ENCODE measurements at places on chromosomes 1 and 21. TPM values are rescaled to one million over a fixed set of nuclear protein-coding genes. Genes with fewer than 3 reads are reported as not detected.

Gene GLUL
- 357 TPM for polyA plus RNA-seq

Gene LCE3D
- polyA plus RNA-seq: not detected

Gene NOTCH2
- 53.5 TPM for polyA plus RNA-seq

GRCh38 chr21:19326531-19327319, 923.1 kb upstream of the TMPRSS15 start:
- peak; percentile 81 for DNase-seq

Gene TFAP2E
- 1.5 TPM for polyA plus RNA-seq

DNA sequence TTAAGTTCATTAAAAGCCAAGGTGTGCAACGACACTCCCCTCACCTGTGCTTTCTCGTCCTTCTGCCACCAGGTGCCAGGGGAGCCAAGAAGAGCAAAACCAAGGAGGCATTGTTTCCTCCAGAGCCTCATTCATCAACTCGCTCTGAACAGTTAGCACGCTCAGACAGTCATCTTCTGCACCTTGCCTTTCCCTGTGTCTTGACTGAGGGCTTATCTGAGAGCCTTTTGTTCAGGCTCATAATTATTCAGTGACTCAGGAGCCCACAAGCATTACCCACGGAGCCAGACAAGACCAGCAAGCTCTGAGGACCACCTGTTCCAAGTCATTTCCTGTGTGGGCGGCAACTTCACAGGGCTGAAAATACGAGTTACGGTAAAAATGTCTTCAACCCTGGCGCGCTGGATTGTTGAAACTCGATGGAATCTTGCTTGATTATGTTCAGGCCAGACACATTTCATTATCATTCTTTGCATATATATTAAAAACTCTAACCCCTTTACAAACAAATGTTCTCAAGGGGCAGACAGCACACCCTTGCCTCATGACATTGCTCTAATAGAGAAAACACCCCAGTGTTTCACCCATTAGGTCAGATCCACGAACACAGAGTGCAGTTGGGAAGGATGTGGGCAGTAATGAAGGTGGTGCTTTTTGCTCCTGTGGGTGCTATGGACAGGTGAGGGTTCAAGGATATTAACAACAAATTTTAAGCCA, 89.7 kb upstream of the RUNX1 start:
- peak; percentile 65 for DNase-seq

Gene GPATCH4
- 29.7 TPM for polyA plus RNA-seq

DNA sequence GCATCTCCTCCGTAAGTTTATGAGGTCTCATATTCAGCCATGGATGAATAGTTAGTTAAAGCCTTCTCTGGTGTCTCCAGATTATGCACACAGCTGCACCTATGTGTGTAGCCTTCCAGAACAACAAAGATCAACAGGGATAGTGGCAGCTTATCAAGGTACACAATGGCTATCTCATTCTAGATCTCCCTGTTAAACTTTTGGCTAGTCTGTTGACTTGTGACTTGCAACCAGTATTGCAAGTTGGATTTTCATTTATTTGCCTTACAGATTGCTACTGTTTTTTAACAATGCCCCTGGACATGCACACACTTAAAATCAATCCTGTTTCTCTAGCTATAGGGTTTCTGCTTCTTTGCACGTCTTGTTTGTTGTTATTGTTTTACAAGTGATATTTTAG, 363.2 kb downstream of the OMA1 start:
- no peak for DNase-seq

GRCh38 chr1:58561633-58562032, 15.1 kb upstream of the OMA1 start:
- DNase-seq: no peak

GRCh38 chr1:34984793-34985608, at the start of gene TMEM35B:
Gene TMEM35B, minus strand, starts transcription at chr1:34985347. Its CDS starts 42 bp downstream, at chr1:34985305.
- DNase-seq: peak; percentile 79

- no peak for DNase-seq
Measured at GRCh38 chr1:223492044-223492443, 98.8 kb downstream of the CCDC185 start.

DNA sequence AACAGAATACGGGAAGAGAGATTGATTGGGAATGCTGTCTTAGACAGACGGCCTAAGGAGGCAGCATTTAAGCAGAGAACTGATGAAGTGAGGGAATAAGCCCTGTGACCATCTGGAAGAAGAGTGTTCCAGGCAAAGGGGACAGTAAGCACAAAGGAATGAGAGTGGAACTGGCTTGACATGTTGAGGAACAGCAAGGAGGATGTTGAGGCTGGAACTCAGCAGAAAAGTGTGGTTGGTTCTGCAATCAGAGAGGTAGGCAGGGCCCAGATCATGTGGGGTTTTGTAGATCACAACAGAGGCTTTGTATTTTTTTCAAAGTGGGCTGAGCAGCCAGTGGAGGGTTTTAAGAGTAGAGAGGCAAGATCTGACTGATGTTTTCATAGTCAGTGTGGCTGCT, 157.4 kb downstream of the DNM3 start:
- no peak for DNase-seq

GRCh38 chr1:54989968-54990810, 8.5 kb upstream of the BSND start:
- no peak for DNase-seq

DNA sequence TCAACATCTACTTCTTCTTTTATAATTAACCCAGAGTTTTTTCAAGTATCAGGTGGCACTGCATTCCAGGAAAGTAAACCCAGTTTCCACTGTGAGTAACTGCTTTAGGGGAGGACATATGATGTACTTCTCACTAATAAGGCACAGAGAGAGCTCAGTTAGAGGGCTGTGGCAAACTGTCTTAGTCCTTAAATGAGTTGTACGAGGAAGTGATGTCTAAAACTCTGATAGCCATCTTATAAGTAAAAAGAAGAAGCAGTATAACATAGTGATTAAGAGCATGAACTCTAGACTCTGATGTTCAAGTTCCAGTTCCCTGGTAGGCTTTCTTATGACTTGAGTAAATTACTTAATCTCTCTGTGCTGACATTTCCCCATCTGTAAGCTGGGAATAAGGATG, 58.7 kb upstream of the PTGS2 start:
- DNase-seq: no peak

- DNase-seq: no peak
Measured at GRCh38 chr1:232581932-232582331, 48.0 kb downstream of the SIPA1L2 start.

Gene KCNE2
- polyA plus RNA-seq: 0.52 TPM

- DNase-seq: no peak
Measured at GRCh38 chr1:219155135-219155534, 18.5 kb upstream of the LYPLAL1 start.

GRCh38 chr1:64848803-64849202, 103.9 kb downstream of the RAVER2 start:
- DNase-seq: peak; percentile 30

DNA sequence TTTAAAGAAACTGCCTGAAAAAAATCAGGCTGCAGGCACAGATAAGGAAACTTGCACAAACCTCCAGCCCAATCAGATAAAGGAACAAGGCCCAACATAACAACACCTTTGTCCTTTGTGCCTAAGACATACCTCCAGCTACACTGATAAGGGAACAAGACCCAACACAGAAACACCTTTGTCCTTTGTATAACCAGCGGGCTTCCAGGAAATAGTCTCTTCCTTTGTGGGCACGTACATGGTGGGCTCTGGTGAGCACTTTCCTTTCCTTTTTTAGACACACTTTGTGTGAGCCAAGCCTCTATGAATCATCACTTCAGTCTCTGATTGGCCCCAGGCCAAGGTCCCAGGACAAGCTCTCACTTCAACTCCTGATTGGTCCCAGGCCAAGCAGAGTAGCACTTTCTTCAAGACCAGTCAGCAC, 23.6 kb downstream of the ZNF670 start:
- no peak for DNase-seq

Gene MRPS21
- polyA plus RNA-seq: 51.1 TPM

DNA sequence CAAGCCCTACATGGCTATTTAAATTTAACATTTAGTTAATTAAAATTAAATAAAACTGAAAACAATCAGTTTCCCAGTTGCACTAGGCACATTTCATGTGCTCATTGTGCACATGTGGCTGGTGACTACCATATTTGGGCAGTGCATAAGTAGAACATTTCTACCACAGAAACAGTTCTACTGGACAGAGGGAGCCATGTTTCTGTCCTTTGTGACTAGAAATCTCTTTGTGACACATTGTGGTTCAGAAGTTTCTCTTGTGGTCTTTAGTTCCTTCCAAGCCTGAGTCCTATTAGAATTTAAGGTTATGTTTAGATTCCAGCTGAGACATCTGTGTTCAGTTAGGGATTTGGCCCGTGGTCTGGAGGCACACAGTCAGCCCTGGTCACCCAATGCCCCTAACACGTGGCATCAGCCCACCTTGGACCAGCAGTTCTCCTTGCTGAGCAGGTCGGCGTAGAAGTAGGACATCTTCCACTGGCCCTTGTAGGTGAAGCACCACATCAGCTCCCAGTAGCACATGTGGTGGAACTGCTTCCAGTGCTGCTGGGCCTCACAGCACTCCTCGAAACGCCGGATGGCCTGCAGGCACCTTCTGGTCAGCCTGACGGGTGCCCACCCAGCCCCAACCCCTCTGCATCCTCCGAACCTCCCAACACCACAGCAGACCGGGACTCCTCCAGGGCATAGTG, 29.1 kb downstream of the TTC39A start:
- DNase-seq: no peak

GRCh38 chr1:173149887-173150286, 57.2 kb downstream of the TNFSF4 start:
- peak; percentile 11 for DNase-seq

Gene CBR3
- 4.7 TPM for polyA plus RNA-seq

Gene DNALI1
- polyA plus RNA-seq: 16.1 TPM

- DNase-seq: no peak
Measured at GRCh38 chr1:154442006-154442740, 37.0 kb downstream of the IL6R start.

GRCh38 chr1:244341455-244342450, 110.0 kb downstream of the ADSS2 start:
- DNase-seq: no peak

DNA sequence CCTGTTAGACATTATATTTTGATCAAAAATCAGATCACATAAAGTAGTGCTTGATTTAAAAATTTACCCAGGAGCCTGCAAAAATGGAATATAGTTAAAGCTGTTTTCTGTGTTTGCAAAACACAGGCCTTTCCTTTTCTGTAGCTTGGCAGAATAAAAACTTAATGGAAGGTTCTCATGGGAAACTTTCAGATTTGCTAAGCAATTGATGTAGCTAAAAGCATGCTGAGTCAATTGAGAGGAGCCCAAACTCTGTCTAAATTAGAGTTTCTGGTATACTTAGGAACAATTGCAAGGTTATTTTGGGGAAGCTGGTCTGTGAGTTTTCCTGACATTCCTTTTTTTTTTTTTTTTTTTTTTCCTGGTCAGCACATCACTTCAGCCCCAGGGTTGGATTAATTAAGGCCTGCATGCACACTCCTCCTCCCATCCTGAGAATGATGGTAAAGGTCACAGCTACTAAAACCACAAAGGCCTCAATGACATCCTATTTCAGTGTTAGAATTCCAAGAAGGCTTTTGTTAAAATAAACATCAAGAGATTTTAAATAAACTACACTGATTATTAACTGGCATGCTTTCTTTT, 608.7 kb downstream of the PLPP3 start:
- DNase-seq: peak; percentile 69

DNA sequence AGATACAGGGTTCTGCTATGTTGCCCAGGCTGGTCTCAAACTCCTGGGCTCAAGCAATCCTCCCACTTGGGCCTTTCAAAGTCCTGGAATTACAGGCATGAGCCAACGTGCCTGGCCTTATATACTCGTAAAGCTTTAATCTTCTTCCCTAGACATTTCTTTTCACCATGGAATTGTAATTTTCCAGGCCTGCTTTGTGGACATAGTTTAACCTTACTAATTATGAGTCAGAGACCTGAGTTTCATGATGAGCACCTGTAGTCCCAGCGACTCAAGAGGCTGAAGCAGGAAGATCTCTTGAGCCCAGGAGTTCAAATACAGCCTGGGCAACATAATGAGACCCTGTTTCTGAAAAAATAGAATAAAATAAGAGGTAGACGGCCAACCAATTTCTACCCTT, 12.3 kb downstream of the PATJ start:
- no peak for DNase-seq

- no peak for DNase-seq
Measured at GRCh38 chr1:33151116-33151515, 30.7 kb downstream of the TRIM62 start.

Gene PRAMEF13
- polyA plus RNA-seq: not detected

DNA sequence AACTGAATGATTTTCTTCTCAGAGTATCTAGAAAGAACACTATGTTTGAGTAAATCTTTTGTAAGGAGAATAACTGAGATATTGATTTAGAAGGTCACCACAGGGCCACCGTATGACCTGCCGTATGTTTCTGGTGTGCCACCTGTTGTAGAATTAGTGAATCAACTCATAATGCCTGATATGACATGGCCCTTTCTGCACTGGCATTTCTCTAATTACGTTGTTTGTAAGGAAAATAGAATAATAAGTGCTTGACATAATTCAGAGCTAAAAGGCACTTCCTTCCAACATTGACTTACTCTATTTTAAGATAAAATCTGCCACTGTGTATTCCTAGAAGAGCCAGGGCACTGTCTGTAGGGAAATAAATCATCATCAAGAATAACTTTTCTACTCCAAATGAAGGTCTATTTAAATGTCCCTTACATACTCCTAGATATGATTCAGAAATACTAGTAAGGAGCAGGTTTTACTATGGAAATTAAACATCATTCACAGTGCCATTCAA, 101.7 kb downstream of the PHTF1 start:
- DNase-seq: no peak

- no peak for DNase-seq
Measured at GRCh38 chr1:233368106-233368788, 40.7 kb downstream of the MAP3K21 start.

GRCh38 chr21:45551316-45551715, 9.1 kb upstream of the SLC19A1 start:
- no peak for DNase-seq

- no peak for DNase-seq
Measured at GRCh38 chr1:16721871-16722641, 18.3 kb upstream of the RNU1-4 start.

- no peak for DNase-seq
Measured at GRCh38 chr1:16727190-16728111, 12.9 kb upstream of the RNU1-4 start.

DNA sequence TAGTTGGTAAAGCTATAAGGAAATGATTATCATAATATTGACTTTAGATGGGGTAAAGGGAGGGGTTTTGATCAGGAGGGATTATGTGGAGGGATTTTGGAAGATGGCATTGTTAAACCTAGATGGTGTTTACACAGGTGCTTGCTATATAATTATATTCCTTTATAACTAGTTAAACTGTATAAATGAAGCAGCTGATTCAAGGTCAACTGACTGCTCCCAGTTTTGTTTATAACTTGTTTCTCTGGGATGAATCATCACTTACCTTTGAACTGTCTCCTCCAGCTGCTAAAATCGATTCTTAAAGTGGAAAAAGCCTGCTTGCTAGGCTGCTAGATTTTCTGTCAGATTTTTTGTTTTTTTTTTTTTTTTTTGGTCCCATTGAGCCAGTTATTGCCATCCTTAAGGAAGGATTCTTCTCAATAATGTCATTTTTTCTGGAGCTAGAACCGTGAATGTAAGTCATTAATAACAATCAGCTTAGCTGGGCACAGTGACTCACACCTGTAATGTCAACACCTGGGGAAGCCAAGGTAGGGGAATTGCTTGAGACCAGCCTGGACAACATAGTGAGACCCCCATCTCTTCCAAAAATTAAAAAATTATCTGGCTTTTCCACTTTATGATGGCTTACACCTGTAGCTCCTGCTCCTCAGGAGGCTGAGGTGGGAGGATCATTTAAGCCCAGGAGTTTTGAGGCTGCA, 153.2 kb downstream of the PIK3R3 start:
- DNase-seq: no peak

GRCh38 chr21:16942703-16943102, 570.1 kb upstream of the CXADR start:
- no peak for DNase-seq

GRCh38 chr1:93275634-93276295, 69.9 kb upstream of the DR1 start:
- no peak for DNase-seq

Gene RIIAD1
- not detected for polyA plus RNA-seq

Gene HSD3B2
- not detected for polyA plus RNA-seq

Measured in muscle of back (tissue), 13 donors.